ENCODE measurements at places on chromosomes 2 and 18.

GRCh38 chr18:54805571-54806334 lies 22.5 kb upstream of the RAB27B start:
- no peak for DNase-seq

DNA sequence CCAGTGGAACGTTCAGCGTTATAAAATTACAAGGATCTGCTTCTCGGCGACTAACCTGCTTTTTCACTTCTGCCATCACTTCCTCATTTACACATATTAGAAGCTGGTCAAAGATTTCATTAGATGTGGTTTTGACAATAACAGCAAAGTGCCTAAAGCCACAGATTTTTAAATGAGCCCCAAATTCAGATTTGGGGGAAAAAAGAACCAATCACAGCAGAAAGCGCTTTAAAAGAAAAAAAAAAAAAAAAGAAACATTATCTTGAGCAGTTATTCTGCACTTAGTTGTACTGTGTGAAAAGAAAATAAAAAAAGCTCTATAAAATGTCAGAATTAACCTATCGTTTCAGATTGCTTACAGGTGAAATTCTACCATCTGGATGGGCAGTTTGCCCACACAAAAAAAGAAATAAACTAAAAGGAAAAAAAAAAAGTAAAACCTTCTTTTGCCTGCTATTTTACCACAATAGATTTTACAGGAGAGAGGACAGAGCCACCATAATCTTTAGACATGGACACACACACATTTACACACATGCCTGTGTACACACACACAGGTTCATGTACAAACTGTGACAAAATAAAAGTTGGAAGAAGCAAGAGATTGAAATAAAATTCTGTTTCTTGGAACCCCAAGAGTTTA lies 167.2 kb downstream of the TCF4 start:
- no peak for DNase-seq

DNA sequence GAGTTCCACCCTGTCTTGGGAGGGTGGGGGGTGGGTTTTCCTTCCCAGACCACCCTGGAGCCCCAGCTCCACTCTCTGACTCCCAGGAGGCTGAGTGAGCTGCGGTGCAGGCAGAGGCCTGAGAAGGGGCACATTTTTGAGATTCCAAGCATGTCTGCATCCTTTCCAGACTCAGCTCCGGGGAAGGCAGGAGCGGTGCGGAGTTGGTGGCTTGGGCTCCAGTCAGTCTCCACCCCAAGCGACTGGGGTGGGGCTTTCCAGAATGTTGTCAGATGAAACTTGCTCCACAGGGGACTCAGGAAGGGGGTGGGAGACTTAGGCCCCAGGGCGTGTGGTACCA lies 44.2 kb upstream of the HS6ST1 start:
- DNase-seq, result no peak

- peak; percentile 16 for DNase-seq
Observed at GRCh38 chr2:20291106-20291564, 59.5 kb downstream of the PUM2 start.

GRCh38 chr2:25903216-25903776 lies 25.0 kb upstream of the ASXL2 start:
- no peak for DNase-seq

DNA sequence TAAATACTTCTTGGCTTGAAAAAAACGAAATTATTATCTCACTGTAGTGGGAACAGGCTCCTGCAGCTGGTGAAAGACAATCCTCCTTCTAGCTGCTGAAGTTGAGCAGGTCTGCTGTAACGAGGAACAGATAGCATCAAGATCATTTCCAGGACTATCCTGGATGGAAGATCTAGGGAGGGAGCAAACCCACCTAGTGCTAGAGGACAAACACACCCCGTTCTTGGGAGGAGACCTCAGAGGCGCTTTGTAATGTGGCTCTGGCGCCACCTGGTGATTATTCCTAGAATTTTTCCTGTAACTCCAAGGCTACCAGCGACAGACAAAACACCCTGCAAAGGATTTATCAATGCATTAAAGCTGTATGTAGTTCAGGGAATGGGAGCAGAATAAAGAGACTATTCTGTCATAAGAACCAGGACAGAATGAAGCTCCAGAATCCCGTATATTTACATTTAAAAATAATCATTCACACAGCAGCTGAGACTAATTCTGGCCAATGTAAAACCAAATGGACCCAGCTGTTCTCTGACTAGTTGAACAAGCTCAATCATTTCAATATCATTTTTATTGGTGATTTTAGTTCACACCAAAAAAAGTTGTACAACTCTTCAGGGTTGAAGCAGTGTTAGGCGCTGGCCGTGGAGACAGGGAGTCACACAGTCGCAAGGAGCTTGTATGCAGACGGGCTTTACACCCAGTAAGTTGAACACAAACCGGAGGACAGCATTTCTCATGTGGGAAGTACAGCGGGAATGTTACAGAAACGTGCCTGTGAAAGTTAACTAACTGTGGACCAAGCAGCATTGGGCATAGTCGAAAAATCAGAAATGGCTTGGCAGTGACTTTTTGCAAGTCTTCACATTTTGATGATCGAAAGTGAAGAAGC lies 290.3 kb downstream of the TRIB2 start:
- DNase-seq, result peak; percentile 28

DNA sequence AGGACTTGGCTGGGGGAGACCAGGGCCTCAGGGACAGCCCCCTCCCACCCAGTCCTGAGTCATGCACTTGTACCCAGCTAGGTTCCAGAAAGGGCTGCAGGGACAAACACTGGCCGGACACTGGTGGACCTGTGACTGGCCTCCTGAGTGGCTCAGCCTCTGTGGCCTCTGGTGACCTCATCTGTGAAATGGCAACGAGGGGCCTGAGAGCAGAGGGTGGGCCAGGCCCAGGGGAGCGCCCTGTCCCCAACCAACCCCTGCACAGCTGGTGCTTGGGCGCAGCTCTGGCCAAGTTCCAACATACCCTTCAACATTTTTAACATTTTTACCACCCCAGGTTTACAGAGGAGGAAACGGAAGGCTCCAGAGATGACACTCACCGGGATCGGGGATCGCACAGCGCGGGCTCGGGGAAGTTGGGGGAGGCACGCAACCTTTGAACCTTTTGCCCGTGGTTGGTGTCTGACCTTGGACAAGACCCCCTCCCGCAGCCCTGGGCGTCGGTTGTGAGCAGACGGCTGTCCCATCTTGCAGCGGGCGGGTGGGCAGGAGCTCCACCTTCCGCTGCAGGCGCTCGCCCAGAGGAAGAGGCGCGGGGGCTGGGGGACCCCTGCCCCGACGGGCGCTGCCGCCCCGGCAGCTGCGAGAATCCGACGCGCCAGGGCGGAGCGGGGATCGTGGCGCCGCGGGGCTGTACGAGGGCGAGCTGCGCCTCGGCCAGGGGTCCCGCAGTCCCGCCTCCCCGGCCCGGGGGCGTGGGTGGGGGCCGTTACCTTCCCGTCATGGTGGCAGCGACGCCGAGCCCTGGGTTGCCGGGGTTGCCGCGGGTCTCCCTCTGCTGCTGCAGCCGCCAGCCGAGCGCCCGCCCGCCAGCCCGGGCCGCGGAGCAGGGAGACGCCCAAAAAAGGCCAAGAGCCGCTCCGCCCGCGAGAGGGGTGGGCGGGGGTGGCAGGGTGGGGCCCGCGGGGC lies 805 bp downstream of the LIMS2 start:
- DNase-seq, result no peak

All from cerebellum (tissue), 4 donors.